Cortex of kidney (tissue), 1 donor: ENCODE measurements at places on chromosomes 2 and 18.

DNA sequence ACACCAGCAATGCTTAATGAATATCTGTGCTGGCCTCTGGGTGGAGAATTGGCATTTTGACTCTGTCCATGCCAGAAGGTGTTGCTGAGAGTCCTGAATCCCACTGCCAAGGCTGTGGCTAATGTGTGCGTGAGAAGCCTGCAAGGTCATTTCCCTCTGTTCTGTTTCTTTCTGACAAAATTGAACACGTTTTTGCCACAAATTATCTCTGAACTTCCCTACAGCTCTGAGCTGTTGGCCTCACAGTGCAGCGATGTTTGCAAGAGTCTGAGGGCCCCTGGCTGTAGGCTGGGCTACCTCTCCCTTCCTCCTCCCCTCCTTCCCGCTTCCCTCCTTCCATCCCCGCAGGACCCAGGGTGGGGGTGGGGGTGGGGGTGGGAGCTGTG, 154.1 kb upstream of the HS6ST1 start:
- DNase-seq: no peak

- DNase-seq: no peak
These were observed 541.9 kb downstream of the TMX3 start for GRCh38 chr18:68172842-68173549.

- DNase-seq: no peak
These were observed 3.2 kb downstream of the PIGN start for GRCh38 chr18:62183578-62184195.

DNA sequence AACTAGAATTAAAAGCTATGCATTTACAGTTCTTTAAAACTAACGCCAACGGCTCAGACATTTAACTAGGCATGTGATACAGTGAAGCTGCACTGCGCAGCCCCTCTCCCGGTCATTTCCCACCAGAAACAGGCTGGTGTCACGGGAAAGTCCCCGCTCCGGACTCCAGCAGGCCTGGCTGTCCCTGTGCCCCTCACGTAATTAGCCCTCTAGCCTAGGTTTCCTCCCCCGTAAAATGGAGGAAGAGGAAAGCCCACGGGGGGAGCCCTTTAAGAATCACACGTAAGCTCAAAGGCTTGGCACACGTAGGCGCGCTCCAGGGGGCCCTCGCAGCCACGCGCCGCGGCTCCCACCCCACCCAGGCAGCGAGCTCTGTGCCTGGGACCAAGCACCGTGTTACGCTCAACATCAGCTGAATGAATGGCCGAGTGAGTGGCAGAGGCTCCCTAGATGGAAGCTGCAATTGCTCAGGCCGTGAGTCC, 48.0 kb downstream of the KCNIP3 start:
- DNase-seq: no peak

DNA sequence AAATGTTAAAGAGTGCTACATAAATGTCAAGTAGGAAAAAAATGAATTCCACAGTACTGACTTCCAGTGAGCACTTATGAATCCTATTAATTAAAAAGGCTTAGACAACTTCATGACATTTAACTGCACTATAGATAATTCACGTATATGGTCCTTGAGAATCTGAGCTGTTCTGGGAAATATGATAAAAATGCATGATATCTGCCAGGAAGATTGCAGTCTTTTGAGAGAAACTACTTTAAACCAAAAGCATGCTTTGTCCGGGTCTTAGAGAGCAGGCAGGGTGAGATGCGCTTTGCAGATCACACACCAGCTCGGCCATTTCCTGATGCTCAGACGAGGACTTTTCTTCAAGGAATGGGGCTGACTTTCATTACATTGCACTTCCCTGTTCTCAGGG, 42.6 kb downstream of the CMPK2 start:
- DNase-seq: no peak

DNA sequence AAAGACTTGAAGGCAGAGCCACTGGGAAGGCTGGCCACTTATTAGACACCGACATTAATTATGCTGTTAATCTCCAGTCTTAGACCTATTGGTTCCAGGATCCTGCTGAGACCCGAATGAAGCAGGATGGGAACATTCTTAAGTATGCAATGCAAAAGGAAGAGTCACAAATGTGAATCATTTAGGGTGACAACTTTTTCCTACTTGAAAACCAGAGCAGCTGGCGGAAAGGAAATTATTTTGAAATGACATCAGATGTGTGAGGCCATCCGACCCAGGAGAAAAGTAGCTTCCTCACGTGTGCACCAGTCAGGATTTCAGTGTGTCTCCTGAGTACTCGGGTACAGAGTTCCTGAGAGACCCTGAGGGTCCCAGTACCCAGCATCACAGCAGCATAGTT, 222.9 kb upstream of the NCKAP5 start:
- DNase-seq: no peak

DNA sequence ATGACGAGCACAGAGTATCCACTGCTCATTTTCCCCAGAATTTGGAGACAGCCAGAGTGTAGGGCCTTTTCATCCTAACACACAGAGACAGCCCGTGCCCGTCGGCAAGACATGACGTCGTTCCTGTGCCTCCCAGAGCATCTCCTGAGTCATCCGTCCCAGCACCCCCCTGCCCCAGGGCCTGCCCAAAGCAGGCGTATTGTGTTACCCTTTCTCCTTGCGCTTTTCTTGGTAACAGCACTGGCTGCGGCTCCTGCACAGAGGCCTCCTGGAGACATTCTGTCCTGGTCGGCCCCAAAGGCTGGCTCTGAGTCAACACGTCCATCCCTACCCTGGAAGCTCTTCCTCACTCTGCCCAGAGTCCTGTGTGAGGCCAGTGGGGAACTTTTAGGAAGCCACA, 217.1 kb downstream of the KLHL29 start:
- no peak for DNase-seq

DNA sequence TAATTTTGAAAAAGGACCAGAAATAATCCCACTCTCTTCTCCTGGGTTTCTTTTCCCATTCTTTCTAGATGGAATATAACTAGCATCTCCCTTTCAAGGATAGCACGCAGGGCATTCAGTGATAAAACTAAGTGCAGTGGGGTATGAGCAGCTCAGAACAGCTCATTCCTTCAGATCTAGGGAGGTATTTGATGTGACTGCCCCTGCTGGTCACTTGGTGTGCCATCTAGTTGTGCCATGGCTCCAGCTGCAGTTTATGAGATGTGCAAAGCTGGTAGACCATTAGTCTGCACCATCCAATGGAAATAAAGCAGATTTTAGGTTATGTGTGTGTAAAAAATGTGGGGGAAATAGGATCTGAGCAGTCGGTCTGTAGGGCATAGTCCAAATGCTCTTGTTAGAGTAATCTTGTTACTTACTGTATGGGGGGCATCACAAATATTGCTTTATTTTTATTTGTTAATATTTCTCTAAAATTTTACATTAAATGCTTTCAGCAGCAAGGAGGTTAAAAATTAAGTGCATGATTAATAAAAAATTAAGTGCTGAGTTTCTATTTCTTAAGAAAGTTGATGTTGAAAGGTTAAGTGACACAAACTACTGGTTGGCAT, 38.9 kb downstream of the CTAGE1 start:
- DNase-seq: no peak

DNA sequence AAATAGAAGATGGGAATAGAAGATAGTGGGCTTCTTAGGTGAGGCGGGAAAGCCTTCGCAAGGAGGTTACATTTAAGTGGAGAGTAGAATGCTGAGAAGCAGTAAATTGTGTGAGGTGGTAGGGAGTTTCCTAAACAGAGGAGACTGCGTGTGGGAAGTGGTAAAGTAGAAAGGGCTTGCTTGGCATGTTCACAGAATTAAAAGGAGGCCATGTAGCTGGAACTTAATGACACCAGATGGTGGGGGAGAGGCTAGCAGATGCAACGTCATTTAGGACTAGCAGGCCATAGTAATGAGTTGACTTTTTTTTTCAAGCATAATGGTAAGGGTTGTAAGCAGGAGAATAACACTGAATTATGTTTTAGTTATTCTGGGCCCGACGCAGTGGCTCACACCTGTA, 13.0 kb upstream of the RTN4 start:
- no peak for DNase-seq

DNA sequence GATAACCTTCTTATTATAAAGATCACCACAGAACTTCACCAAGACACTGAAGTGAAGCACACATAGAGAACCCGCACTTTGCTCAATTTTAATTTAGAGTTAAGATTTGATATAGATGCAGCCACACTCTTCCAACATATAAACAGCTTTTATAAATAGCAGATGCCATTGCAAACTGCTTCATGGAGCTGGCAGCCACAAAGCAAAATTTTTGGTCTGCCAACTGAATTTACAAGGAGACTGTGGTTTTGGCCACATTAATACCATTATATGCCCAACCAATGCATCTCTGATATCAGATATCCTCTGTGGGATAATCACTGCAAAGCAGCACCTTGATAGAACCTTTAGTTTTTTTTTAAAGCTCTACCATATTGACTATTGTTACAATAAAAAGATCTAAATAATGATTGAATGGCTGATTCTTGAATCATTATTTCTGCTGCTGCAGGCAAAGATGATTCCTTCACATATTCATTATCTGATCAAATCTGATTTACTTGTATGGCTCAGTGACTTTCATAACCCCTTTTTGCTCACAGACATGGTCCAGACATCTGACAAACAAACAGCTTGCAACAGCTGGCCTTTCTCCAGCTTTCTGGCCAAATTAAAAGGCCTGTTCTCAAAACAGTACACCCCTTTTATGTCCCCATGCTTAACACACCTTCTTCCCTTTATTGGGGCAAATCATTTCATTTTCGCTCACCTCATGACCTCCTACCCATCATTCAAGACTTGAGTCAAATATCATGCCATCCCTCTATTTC, 88.4 kb downstream of the METTL4 start:
- DNase-seq: no peak

DNA sequence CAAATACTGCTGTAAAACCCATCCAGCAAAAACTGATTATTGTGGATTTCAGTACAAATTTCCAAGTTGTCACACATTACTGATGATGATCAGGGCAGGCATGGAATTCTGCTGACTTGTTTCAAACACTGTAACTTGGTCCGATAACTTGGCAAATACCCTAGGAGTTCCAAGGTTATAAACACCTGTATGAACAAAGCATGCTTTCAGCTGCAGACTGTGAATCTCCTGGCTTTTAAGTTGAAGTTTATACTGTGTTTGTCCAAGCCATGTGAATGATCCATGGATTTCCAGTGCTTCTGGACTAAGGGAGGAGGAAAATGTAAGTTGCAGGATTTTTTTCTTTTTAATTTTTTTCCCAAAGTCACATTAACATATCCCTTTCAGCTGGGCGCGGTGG, 70.0 kb upstream of the SLC25A52 start:
- DNase-seq: no peak

- no peak for DNase-seq
These were observed 230.8 kb upstream of the RAB6C start for GRCh38 chr2:129748653-129749052.

- DNase-seq: no peak
These were observed 135.4 kb downstream of the SP3 start for GRCh38 chr2:173829727-173830126.

DNA sequence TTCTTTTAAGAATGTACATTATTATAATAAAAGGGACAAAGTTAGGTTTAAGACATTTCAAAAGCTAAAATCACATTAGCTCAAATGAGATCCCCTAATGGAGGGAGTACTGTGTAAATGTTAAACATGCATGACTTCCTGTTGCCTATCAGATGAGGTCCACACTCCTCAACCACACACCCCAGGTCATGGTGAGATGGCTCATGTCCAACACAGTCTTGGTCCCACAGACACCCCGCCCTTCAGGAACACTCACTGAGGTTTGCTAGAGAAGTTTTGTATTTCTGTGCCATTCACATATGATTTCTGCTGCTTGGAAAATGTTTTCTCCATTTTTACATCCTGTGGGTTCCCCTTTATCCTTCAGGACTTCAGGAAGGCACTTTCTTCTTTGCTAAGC, 491.0 kb downstream of the SOX11 start:
- DNase-seq: no peak

DNA sequence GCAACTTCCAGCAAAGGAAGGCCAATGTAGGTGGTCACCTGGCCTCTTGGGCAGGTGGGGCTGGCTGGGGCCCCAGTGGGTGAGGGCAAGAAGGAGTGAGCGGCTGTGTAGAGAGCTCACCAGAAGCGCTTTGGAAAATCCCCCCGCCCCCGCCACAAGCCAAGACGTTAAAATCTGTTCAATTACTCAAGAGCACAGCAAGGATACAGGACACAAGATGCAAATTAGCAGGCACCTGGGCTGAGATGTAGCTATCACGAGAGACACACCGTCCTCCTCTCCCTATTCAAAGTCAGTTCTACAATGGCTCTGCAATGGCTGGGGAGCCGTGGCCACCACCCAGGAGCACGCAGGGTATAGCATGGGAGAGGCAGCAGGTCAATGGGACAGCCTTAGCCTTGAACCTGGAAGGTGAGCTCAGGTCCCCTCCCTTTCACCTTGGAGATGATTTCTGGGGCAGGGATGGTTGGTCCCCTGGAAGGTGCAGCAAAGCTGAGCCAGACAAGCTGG, 38.5 kb upstream of the GPR17 start:
- DNase-seq: no peak

DNA sequence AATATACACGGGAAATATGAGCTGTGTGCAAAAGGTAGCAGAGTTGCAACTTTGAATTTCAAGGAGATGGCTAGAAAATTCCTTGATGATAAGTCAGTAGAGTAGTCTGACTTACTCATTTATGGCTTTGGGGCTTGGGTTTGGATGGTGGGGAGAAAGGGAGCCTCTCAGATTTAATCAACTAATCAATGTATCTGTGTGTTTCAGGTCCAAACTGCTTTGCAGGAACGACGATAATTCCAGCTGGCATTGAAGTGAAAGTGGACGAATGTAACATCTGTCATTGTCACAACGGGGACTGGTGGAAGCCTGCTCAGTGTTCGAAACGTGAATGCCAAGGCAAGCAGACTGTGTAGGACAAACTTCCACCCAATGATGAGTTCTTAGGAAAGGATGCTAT, 164.6 kb downstream of the VWC2L start:
- no peak for DNase-seq

DNA sequence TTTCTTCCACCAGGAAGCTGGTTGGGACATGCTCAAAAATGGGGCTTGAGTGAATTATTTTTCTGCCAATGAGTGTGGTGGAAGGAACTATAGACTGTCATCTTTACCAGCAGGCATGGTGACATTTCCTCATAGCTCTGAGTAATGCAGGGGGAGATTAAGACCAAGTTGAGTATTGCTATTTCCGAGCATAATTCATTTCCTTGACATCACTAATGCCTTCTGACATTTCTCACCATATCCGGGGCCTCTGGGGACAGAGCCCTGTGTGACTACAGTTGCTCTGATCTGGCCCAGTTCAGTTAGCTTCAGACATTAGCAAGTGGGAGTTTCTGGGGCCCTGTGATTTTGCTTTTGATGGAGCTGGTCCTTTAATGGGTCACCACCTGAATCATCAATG, 410.4 kb downstream of the MEIS1 start:
- no peak for DNase-seq

GRCh38 chr2:54471221-54471711, 15.1 kb downstream of the SPTBN1 start:
- DNase-seq: no peak

- DNase-seq: no peak
These were observed 33.6 kb downstream of the CYP26B1 start for GRCh38 chr2:72113847-72114692.

DNA sequence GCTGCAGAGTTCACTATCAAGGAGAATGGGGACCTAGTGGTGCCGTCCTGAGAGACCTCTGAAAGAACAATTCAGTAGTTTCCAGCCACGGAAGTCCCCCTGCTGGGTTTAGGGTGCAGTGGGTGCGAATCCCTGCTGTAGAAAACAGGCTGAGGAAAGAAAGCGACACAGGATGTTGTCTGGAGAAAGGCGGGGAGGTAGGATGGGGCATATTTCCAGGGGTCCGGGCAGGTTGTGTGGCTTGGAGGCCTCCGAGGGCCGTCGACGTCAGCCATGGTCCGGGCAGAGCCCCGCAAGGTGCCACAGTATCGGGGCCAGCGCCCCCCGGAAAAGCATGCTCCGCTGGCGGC, 807 bp upstream of the CREB1 start:
- no peak for DNase-seq
